ENCODE measurements at places on chromosomes 11 and 22.

DNA sequence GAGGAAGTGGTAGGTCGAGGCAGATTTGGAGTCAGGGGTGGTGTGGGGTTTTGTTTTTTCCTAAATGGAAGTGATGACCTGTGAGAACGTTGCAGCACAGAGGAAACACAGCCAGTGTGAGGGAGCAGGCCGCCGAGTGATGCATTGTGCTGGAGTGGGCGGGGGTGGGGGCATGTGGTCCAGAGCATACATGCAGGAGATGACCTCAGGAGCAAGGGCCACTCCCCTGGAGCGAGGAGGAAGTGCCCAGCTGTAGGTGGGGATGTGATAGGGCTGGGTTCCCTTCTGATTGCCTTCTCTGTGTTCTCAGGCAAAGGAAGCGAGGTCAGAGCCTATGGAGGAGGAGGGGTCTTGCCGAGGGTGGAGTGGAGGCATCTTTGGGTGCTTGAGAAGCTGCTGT is 81.4 kb downstream of the PPP6R3 start:
- no peak overlapping the region for H3K4me3 ChIP-seq
- H3K27ac ChIP-seq, result peak overlapping the region; percentile 54
- H3K27me3 ChIP-seq, result no peaks in the 10 kb centered on the region
- peaks cover 59% of the 10 kb centered on the region for H3K36me3 ChIP-seq

DNA sequence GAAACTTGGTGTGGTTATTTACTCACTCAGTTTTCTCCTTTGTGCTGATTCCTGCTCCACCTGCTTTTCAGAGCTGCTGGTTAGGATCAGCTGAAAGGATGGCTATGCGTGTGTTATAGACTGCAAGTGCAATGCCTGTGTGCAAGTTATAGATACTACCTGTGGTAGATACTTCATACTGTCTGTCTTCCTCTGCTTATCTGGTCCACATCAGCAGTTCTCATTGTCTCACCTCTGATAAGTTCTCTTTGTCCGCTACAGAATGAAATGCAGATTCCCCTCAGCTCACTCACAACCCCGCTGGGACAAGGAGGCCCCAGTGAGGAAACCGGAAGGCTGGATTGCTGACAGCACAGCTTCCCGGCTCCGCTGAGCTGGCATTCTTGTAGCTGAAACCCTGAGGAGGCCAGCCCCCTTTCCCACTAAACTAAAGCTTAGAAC is 37.5 kb upstream of the LYVE1 start:
- no peak overlapping the region for H3K27ac ChIP-seq
- H3K4me3 ChIP-seq, result no peak overlapping the region
- peaks cover 10% of the 10 kb centered on the region for H3K27me3 ChIP-seq
- no peaks in the 10 kb centered on the region for H3K36me3 ChIP-seq
- no peak for DNase-seq

DNA sequence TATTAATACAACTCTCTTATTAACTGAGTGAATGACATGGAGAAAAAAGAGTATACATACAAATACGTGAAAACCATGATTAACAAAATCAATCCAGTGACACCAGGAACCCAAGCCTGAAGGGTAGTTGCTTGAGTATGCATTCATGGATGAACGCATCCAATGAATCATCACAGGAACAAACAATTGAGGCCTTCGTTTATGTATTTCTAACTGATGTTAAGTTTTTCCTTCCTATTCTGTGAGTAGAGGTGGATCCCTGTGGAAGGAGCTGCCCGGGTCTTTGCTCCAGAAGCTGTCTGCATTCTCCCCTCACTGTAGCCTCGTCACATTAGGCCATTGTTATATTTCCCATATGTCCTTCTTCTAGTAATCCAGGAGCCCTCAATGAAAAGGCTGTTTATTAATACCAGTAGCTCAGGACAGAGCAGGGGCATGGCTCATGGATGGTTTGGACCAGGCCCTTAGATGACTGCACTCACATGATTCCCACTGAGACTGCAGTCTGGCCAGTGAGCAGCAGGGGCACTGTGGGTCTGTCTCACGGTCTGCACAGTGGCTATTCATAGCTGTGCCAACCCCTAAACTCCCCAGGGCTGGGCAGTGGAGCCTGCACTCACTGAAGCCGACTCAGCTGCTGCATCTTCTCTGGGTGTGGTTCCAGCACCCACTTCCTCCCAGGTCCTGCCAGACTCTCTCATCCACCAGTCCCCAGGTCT is 128.1 kb upstream of the TOP3B start:
- H3K27me3 ChIP-seq, result peaks cover 2% of the 10 kb centered on the region
- no peak overlapping the region for H3K27ac ChIP-seq
- no peak overlapping the region for H3K4me3 ChIP-seq
- H3K36me3 ChIP-seq, result no peaks in the 10 kb centered on the region
- H3K4me1 ChIP-seq, result peaks cover 15% of the 10 kb centered on the region

- no peak overlapping the region for H3K4me3 ChIP-seq
- H3K27me3 ChIP-seq, result no peaks in the 10 kb centered on the region
- no peaks in the 10 kb centered on the region for H3K4me1 ChIP-seq
- peak; percentile 3 for DNase-seq
- no peak overlapping the region for H3K27ac ChIP-seq
These were observed 74.2 kb downstream of the MYO7A start for GRCh38 chr11:77201991-77202841.

- no peak overlapping the region for H3K27ac ChIP-seq
- H3K4me3 ChIP-seq, result no peak overlapping the region
- peaks cover 3% of the 10 kb centered on the region for H3K4me1 ChIP-seq
These were observed 6.8 kb downstream of the NADSYN1 start for GRCh38 chr11:71459767-71460320.

DNA sequence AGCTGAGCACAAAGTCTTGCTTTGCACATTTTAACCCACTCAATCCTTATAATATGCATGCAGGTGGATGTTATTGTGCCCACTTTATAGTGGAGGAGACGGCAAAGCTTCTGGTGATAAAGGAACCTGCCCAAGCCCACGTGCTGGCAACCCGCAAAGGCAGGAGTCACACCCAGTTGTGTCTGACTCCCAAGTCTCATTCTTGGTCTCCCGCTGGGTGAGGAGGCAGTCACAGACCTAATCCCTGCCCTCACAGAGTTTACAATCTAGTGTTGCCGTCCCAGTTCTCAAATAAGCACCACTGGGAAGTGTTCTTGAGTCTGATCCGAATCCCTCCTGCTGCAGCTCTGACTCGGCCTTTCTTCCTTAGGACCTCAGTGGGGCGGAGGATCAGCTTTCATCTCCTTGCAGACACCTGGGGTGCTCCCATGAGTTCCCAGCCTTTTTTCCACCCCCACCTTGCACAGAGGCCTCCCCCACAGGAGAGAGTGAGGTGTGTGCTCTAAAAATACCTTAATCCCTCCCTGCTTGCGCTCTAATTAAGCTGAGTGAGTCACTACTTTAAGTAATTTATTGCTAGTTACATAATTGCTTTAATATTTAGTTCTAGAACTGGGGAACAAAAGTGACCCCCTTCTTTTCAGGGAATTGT is 15.1 kb downstream of the PDE2A start:
- H3K27ac ChIP-seq, result no peak overlapping the region
- no peaks in the 10 kb centered on the region for H3K4me1 ChIP-seq
- no peak for DNase-seq
- H3K27me3 ChIP-seq, result peaks cover 4% of the 10 kb centered on the region
- H3K36me3 ChIP-seq, result no peaks in the 10 kb centered on the region

Data from activated CD4-positive, alpha-beta memory T cell treated with anti-CD3 and anti-CD28 coated beads for 36 hours (primary cell).